ENCODE measurements at places on chromosomes 16 and 17.

DNA sequence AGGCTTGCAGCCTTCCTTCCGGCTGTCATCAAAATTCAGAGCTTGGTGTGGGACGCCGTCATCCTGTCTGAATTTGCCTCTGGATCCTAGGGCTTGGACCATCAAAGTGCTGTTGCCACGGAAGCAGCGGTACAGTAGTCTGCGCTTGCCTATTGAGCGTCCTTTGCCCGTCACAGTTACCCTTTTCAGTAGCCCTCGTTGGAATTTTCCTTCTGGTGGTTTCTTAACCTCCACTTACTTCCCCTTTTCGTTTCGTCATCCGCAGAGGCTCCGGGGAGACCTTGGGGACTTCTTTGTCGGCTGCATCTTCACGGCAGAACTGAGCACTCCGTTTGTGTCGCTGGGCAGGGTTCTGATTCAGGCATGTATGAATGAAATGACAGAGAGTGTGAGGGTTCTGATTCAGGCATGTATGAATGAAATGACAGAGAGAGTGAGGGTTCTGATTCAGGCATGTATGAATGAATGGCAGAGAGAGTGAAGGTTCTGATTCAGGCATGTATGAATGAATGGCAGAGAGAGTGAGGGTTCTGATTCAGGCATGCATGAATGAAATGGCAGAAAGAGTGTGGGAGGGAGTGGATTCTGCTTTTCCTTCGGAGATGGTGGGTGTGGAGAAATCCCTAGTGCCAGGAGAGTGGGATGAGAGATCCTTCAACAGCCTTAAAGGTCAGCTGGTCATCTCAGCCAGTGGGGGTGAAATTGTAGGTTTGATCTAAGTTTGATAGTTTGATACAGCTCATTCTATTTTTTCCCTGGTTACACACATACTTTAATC, 8.0 kb downstream of the TLCD3A start:
- no peak for DNase-seq

- DNase-seq, result no peak
Measured at GRCh38 chr16:79452671-79453070, 147.9 kb downstream of the MAF start.

GRCh38 chr17:60393840-60394723, 2.1 kb upstream of the USP32 start:
- DNase-seq, result no peak

DNA sequence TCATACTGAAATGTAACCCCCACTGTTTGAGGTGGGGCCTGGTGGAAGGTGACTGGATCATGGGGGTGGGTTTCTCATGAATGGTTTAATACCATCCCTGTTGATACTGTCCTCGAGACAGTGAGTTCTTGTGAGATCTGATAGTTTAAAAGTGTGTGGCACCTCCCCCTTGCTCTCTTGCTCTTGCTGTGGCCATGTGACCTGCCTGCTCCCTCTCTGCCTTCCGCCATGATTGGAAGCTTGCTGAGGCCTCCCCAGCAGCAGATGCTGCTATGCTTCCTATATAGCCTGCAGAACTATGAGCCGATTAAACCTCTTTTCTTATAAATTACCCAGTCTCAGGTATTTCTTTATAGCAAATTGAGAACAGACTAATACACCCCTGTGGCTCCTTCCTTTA, 40.6 kb downstream of the STAT3 start:
- no peak for DNase-seq

DNA sequence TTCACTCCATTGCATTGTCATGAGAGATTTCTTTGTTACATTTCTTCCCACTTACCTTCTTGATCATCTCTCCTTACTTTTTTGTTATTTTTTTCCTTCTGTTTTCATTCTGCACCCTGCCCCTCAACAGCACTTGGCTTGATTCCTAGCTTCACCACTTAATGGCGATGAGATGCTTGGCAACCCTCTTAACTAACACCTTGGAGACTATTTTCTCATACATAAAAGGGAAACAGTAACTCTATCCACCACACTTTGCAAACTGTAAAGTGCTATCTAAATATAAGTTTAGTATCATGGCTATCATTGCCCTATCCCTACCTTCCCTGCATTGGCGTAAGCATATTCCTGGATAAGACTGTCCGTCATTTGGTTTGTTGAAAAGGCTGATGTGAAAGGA, 177.3 kb downstream of the SHISA6 start:
- DNase-seq, result no peak

- DNase-seq, result no peak
Measured at GRCh38 chr17:43860927-43861622, 14.1 kb downstream of the CD300LG start.

DNA sequence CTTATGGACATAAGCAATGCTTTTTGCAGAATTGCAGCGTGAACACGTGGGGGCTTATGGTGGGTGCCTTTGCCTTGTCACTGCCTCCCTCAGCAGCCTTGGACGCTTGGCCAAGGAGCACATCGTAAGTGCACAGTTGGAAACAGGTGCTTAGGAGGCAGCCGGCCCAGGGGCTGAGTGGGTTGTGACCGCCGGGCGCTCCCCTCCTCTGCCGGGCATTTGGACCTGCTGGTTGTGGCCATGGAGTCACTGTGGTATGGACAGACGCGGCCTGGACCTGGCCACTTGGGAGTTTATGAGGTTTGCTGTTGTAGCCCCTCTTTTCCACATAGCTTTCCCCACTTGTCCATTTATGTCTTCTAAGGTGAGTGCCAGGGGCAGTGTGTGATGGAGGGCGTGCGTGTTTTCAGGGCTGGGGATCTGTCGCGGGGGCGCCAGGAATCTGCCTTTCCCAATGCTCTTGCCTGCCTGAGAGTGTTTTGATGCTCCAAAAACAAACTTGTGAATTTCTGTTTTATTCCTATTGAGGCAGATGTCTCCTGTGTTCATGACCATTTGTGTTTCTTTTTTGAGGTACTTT, 49.2 kb downstream of the PDPK1 start:
- no peak for DNase-seq

GRCh38 chr17:17748604-17749003, 67.3 kb downstream of the RAI1 start:
- no peak for DNase-seq

- DNase-seq, result no peak
Measured at GRCh38 chr16:19137201-19138128, 23.7 kb downstream of the ITPRIPL2 start.

GRCh38 chr16:50393416-50393815, 24.6 kb upstream of the BRD7 start:
- no peak for DNase-seq

DNA sequence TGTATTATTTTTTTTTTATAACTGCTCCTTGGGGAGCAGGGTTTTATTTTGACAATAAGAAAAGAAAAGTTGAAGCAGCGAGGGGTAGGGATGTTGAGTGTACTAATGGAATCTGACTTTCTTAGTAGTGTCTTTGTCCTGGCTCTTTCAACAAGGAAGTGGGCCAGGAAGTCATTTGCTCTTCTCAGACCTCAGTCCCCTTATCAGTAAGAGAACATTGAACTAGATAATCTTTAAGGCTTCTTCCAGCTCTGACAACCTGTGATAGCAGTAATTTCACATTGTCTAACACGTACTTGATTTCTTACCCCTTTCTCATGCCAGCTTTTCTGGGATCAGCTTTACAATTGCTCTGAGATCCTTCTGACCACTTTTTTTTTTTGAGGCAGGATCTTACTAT, 8.3 kb downstream of the LIG3 start:
- DNase-seq, result no peak

DNA sequence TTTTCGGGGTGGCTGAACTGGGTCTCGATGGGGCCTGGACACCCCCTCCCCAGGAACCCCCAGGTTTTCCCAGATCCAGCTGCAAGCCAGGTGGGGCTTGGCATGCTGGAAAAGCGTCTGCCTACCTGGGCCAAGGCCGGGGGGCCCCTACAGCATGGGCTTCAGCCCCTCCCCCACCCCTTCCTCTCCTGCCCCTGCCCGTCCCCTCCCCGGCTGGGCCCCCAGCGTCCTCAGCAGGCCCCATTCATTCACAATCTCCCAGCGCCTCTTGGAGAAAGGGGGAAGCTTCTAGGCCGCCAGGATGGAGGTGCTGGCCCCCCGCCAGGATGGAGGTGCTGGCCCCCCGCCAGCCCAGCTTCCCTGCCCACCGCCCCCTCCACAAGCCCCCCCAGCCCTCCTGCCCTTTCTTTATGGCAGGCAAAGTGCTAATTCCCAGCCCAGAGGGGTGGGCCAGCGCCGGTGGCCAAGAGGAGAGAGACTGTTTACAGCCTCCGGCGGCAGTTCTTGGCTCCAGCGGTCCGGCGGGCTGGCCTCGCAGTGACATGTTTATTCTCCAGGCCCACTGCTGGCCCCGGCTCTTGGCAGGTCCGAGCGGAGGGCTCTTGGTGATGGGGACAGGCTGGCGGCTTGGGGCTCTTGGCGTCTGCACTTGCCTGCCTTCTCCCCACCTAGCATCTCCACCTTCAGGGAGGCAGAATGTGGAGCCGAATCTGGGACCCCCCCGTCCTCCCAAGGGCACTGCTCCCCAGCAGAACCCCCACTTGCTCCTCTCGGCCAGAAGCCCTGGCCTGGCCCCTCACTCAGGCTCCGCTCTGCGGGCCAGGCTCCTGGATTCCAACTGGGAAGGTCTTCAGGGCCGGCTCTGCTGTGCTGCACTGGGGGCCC, 94.4 kb upstream of the CIBAR2 start:
- DNase-seq, result no peak

DNA sequence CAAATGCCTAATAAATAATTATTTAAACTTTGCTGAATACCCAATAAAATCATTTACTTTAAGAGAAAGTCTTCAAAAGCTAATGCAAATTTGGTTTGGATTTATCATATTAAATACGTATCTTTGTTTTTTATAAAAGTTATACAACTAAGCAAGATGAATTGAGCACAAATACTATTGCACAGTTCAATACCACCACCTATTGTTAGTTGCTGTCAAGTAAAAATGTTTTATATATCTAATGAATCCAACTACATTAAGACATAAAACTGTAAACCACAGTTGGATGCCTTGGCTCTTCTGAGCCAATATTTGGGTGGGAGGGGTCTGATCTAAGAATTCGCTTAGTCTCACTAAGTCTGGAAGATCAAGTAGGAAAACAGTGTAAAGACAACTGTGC, 7.7 kb downstream of the FBXL20 start:
- DNase-seq, result no peak

GRCh38 chr17:32497431-32498205, 10.8 kb downstream of the CDK5R1 start:
- no peak for DNase-seq

GRCh38 chr16:67846320-67847063, at the start of gene NUTF2:
NUTF2 (plus strand) TSS chr16:67846933; CDS start chr16:67865131, 18,198 bp downstream.
- DNase-seq, result peak; percentile 90

GRCh38 chr16:60166111-60166510, 1432.0 kb upstream of the GOT2 start:
- no peak for DNase-seq

GRCh38 chr17:67218385-67218950, 26.5 kb downstream of the HELZ start:
- peak; percentile 42 for DNase-seq

DNA sequence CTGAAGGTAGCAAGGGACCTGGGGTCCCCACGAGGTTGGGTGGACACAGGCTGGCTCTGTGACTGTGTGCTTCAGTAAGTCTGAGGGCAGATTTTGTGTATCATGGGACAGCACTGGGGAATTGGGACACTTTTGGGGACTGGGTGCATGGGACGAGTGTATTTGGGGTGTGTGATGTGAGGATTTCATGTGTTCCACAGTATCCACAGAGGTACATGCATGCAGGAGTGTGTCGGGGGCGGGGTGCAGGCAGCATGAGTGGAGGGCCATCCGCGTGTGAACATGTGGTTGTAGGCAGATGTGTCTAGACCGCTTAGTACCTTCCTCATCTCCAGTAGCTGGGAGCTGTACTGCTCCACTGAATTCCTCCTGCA, 1.1 kb upstream of the DLX3 start:
- DNase-seq, result no peak

GRCh38 chr17:8015236-8015956, 13.0 kb downstream of the GUCY2D start:
- no peak for DNase-seq

DNA sequence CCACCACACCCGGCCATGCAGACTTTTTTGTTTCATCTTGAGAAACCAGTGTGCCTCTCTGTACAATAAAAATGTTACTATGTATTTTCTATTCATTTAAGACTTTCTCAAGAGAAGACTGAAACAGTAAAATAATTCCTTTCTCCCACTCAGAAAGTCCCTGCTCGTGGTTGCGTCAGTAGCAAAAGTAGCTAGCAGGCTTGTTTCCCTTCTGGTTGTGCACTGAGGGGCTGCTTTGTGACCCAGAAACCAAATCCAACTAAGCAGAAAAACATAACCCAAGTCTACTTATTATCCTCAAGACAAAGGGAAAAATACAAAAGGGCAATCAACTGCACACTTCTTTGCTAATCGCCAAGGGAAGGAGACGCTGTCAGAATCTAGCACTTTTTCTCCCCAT, 3.4 kb upstream of the PNPO start:
- DNase-seq, result no peak

DNA sequence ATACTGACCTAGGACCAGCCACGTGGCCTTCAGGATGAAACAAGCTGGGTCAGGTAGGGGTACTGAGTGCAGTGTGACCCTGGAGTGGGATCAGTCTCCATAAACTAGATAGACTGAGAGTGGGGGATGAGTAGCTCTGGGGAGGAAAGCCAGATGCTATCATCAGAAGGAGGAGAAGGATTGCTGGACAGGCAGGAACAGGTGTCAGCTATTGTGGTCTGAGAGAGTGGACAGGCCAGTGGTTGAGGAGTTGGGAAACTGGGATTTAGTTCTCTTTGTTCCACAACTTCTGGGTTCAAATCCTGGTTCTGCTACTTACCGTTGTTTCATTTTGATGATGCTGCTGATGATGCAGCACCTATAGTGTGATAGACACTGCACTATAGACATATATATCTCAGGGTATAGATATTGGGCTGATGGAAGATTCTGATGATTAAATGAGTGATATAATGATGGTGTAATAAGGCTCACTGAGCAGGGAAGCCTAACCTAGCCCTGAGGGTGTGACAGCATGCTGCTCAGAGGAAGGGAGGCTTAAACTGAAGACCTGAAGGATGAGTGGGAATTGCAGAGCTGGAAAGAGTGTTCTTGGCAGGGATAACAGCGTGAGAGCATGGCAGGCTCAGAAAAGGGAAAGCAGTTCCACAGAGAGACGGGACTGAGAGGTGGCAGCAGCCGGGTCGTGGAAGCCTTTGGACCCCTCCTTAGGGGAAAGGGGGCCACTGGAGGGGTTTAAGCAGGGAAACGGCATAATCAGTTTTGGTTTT, 66.0 kb downstream of the SNX20 start:
- DNase-seq, result no peak

DNA sequence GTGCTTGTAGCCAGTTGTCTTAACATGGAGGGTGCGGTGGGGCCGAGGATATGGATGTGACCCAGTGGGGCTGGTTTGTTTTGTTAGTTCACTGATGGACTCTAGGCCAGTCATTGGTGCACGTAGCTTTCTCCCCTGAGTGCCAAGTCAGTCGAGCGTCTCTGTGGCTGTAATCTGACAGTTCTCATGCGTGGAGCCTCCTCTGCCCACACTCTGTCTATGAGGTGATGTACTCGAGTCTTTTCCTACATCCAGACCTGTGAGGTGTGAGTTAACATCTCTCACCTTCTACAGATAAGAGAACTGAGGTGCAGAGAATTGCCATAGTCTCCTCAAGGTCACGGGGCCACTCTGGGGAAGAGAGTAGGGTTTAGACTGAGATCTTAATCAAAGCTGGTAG, 90.2 kb downstream of the MARCHF10 start:
- no peak for DNase-seq

- DNase-seq, result no peak
Measured at GRCh38 chr16:23333831-23334456, 31.8 kb downstream of the SCNN1B start.

Measured in brain microvascular endothelial cell (primary cell).